Foreskin fibroblast (primary cell): ENCODE measurements at places on chromosomes 1 and 21.

DNA sequence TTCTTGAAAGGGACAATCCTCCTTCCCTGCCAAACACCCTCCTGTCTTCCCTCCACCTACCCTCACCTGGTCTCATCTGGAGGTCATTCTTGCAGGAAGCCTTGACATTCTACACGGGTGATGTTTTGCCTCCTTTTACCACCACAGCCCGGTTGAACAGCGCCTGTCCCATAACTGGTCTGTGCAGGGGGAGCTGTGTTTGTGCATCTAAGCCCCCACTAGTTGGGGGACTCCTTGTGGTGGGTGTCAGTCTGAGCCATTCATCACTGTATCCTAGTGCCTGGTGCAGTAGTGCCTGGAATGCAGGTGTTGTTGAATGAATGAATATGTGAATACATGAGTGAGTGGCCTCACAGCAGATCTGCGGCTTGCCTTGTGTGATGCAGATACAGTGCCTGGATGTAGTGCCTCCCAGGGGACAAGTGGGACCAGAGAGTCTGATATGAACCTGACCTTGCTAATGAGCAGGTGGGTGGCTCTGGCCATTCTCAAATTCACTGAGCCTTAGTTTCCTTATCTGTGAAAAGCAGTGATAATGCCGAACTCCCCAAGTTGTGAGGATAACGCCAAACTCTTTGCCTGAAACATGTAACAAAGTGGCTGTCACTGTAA lies 79.8 kb downstream of the OMA1 start:
- DNase-seq: no peak

DNA sequence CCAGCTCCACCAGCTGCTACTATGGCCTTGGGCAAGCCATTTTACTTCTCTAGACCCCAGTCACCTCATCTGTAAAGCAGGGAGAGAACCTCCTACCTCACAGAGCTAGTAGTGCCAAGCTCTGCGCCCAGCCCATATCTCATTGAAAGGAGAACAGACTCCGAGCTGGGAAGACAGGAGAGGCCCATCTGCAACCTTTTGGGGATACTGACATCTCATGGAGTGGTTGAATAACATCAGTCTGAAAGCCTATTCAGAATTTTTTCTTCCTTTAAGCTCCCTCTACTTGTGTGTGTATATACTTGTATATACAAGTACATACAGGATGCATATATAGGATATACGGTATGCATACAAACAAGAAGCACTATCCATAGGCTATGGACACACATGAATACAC lies 279.5 kb upstream of the POU3F1 start:
- no peak for DNase-seq

DNA sequence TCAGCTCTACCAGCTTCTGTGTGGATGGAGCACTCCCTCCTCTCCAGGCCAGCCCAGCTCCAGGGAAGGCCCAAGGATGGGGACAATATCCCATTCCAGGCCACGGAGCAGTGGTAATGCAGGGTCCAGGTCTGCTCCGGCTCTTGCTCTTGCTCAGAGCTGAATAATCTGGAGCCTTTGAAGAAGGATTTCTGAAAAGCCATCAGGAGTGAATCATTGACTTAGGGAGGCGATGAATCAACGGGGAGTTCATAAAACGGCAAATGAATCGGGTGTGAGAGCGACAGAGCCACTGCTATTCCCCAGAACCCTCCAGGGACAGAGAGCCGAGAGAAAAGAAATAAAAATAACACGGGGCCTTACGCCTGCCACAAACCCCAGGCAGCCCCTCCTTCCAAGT lies 7.7 kb downstream of the POU3F1 start:
- no peak for DNase-seq

DNA sequence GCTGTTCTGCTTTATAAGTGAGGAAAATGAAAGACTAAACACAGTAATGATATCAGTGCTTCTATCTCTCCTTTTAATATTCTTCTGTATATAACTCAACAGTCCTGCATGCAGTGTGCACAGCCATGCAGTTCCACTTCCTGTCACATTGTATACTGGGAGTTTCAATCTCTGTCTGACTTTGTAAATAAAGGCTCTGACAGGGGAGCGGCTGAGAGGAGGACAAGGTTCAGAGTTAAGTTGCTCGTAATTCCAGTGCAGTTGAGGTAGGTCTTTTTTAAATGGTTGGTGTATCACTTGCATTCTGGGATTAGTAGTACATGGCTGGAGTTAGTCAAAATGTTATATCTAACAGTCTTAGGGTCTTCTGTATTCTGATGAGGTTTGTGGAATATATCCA lies 264.5 kb downstream of the OLFM3 start:
- no peak for DNase-seq

- DNase-seq: peak; percentile 48
These were observed 54.2 kb upstream of the DNAJC6 start for GRCh38 chr1:65255035-65255655.

GRCh38 chr1:230537456-230537855 lies 104.8 kb upstream of the COG2 start:
- no peak for DNase-seq

DNA sequence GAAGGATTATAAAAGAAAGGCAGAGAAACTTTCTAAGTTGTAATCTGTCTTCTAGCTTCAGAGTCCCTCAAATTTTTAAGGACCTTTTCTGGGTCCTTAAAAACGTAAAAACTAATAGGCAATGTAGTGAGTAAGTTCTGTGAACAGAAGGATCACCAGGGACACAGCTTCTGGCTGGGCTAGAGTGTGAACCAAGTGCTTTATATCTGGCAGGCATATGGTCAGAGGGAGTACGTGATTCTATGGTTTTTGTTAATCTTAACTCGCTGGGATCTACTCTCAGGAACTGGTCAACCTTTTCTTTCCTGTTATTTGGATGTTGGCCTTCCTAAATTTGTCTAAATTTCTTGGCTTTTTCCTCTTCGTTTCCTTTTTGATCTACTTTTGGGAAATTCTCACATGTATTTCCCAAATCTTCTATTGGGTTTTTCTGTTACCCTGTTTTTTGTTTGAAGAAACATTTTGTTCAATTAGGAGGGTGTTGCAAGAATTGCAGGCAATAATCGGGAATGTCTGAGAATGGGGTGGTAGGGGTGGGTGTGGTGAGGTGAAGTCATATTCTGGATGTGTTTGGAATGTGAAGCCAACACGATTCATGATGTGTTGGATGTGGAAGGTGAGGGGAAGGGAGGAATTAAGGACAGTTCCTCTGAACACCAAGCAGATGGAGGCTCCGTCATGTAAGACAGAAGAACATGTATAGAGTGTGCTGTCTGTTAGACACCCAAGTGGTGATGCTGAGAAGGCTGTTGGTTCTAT lies 193.2 kb downstream of the FMN2 start:
- DNase-seq: peak; percentile 62
